Hematopoietic multipotent progenitor cell (in vitro differentiated cells): ENCODE measurements at places on chromosomes 3 and 15.

GRCh38 chr3:124250053-124250452, 258.1 kb upstream of the ROPN1 start:
- DNase-seq = peak; percentile 58

DNA sequence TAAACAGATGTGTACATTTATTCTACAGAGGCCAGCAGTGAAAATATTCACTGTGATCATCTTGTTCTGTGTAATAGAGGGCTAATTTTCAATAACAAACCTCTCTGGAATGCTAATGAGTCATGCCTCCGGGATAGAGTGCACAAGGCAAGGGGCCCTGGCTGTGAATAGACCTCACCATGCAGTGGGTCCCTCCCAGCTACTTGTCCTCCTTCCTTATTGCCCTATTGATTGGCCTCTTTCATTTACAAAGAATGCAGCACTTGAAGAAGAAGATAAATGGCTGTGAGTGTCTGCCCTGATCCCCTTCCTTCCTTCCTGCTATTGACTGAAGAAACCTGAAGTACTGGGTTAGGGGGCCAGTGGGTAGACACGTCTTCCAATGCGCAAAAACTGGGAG, 436.3 kb downstream of the WDR72 start:
- no peak for DNase-seq

- peak; percentile 68 for DNase-seq
Observed at GRCh38 chr15:67820992-67821783, 4.1 kb upstream of the SKOR1 start.

GRCh38 chr3:122961146-122961545, 66.4 kb downstream of the SEMA5B start:
- DNase-seq = no peak

GRCh38 chr3:81837071-81837593, 75.7 kb upstream of the GBE1 start:
- no peak for DNase-seq

DNA sequence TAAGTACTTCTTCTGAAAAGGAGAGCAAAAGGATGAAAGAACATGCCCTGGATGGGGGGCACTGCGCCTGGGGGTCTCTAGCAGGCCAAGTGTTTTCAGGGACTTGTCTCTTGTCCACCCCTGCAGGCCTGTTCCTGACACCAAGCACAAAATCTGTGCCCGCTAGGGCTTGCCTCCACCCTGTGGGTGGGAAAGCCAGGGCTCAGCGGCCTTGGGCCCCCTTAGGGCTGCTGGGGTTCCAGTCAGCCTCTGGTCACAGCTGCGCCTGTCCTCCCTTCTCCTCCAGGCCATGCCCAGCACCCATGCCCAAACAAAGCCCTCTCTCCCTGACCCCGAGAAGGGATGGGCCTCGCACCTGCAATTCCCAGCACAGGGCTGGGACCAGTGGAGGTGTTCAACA, 71.1 kb upstream of the TRPM1 start:
- no peak for DNase-seq

- DNase-seq = no peak
Observed at GRCh38 chr15:48928877-48929538, 34.7 kb downstream of the SHC4 start.

DNA sequence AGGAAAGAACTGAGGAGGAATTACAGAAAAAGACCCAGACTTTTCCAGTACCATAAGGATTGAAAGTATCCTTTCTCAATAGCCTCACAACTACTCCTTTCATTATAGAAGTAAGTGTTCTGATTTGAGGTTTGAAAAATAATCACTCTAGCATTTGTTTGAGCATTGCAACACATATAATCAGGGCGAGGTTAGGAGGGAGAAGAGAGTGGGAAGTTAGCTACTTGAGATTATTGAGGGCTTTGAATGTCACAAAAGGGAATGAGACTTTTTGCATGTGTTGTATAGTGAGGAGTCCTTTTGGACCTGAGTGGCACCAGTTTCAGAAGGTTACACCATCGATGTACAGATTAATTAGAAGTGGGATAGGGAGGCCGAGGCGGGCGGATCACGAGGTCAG, 65.2 kb upstream of the TNIK start:
- no peak for DNase-seq

GRCh38 chr15:52155878-52156277, 35.3 kb downstream of the GNB5 start:
- DNase-seq = no peak

DNA sequence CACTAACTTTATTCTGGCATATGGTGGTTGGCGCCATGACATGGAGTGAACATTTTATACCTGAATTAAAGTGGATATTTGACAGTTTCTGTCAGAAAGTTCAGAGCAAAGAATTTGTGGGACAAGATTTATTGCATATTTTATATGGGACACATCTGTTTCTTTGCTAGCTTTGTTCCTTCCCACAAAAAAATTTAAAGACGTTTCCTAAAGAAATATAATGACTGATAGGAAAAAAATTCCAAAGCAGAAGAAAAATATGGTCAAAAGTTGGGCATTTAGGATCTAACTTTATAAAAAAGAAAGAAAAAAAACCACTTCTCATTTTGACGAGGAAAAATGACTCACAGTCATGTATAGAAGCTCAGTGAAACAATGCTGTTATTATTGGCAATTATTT, 101.6 kb downstream of the GREM1 start:
- no peak for DNase-seq

DNA sequence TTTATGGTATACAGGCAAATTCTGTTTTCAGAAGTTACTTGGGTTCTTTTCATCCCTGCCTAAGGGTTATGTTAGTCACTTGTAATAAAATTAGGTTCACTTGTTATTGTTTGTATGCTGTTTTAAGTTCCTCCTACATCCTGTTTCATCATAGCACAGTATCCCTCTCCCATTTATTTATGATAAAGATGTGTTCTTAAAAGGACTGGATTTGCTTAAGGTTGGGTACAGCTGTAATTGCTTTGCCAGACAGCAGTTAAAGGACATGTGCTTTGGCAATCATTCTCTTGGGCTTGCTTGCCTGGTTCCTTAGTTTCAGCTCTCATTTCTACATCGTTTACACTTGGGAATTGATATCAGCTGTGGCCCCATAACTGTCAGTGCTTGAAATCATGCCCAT, 11.7 kb downstream of the ATP2C1 start:
- DNase-seq = no peak

GRCh38 chr15:45641374-45641781, 6.5 kb downstream of the SQOR start:
- no peak for DNase-seq

- DNase-seq = no peak
Observed at GRCh38 chr3:42191443-42191747, 74.6 kb downstream of the CCK start.

DNA sequence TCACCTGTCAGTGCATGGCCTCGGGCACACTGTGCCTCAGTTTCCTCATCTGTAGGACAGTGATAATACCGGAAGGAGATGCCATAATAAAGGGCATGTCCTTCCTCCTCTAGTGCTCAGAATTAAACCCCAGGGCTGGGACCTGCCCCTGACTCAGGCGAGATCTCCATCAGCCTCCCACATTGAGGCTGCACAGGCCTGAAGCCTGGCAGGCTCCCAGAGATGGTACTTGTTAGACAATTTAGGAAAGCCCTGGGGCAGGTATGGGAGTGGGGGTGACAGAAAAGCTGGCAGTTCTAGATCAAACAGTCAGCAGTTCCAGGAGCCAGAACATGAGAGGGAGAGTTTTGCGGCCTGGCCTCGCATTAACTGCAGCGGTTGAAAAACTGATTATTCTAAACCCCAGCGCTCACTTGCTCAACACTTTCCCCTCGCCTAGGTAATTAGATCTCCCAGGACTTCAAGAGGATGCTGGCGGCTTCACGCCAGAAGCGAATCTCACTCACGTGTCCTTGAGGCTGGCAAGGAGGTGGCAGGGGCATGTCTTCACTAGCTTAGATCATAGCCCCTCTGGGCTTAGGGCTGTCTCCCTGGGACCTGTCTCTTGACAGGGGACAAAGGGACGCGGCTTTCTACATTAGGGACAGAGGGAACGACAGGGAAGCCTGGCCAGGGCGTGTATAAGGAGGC, 73.1 kb downstream of the ATP2B2 start:
- DNase-seq = no peak

GRCh38 chr3:147119989-147120388, 286.4 kb downstream of the ZIC4 start:
- DNase-seq = peak; percentile 1

DNA sequence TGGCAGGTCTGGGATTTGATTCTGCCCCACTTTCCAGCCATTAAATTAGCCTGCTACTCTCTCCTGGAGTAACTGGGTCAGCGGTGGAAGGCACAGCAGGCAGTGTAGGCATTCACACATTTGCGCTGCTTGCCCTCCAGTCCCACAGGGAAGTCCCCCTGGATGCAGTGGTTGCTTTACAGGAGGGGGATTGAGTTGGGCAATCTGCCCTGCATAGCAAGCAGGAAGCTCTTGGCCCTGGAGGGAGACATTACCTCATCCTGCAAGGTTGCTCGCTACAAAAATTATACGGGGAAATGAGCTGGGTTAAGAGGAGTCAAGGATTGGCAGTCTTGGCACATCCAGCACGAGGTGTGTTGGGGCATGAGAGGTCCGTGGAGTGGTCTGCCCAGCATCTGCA, 14.8 kb downstream of the MCM2 start:
- DNase-seq = no peak

DNA sequence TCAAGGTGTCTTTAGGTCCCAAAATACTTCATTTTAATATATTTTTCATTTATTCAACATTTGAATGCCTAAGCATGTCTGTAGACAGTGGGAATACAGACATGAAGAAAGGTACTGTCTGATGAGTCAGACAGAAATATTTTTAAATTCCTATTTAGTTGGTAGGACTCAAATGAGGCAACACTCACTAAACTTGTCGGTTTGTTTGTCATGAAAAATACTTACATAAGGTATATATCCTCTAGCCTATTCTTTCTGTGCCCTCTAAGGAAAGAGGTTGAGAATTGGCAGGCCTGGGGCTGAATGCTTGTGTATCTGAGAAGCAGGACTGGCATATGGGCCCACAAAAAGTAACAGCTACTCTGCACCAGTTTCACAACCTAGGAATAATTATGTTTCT, 423.6 kb upstream of the MDFIC2 start:
- DNase-seq = no peak

DNA sequence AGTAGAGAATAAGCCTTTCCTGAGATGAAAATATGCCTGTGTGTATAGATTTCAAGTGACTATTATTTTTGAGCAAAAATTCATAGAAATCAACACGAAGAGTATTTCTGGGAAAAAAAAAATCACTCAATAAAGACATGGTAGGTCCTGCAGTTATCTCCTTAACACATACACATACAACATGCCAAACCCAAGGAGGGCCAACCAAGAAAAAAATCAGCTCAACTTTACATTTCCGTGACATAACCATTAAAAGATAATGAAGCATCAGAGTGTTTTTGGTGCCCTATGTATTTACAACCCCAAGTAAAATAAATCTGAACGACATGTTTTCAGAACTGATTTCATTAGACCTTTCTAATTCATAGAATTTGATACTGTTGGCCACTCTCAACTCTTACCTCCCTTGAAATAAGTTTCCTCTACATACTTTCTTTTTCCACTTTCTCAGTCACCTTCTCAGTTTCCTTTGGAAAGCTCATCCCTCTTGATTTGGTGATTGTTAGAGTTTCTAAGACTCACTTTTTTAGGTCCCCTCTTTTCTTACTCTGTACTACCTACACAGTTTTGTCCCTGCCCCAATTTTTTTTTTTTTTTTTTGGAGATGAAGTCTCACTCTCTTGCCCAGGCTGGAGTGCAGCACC, 162.3 kb downstream of the TBL1XR1 start:
- DNase-seq = no peak

- DNase-seq = no peak
Observed at GRCh38 chr3:29186131-29186599, 94.7 kb upstream of the RBMS3 start.

DNA sequence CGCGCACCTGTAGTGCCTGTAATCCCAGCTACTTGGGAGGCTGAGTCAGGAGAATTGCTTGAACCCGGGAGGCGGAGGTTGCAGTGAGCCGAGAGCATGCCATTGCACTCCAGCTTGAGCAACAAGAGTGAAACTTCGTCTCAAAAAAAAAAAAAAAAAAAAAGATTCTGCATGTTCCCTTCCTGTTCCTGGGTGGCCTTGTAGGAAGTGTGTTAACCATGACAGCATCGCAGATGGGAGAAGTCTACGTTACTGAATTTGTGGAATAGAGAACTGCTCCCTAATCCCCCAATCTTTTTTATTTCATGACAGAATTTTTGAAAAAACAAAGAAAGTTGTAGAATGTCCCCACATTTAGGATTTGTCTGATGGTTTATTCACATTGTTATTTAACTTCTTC, 45.4 kb downstream of the FOXL2 start:
- DNase-seq = no peak

- no peak for DNase-seq
Observed at GRCh38 chr15:98745650-98746374, 97.5 kb downstream of the IGF1R start.

- DNase-seq = peak; percentile 90
Observed at GRCh38 chr3:169966428-169966950, at the start of gene SEC62. SEC62 (plus strand) TSS chr3:169966807; CDS start chr3:169966823, 16 bp downstream.

DNA sequence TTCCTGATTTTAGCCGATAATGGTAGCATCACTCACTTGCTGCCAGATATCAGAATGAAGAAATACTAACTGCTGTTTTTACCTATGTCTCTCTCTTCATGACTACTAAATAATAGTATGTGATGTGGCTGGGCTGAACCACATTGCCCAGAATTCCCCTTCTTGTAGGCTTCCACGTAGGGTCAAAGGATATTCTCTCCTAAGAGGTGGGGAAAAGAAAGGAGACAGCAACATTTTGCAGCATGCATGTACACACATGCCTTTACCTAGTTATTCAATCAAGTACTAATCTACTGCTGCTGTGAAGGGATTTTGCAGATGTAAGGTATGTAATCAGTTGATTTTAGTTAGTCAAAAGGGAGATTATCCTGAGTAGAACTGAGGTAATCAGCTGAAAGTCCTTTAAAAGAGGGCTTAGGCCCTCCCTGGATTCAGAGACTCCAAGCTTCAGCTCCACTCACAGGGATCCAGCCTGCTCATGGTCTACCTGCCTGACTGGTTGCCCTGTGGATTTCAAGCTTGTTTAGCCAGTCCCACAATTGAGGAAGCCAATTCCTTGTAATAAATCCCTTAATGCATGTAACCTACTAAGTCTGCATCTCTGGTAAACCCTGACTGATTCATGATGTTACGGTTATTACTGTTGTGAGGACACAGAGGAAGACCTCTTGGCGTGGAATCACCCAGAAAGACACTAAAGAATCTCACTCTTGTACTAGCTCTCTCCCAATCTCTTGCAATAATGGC, 20.4 kb downstream of the PLD1 start:
- no peak for DNase-seq
